H1 (cell line): ENCODE measurements at places on chromosomes 11 and 22. TPM values are rescaled to one million over a fixed set of nuclear protein-coding genes. Genes with fewer than 3 reads are reported as not detected.

DNA sequence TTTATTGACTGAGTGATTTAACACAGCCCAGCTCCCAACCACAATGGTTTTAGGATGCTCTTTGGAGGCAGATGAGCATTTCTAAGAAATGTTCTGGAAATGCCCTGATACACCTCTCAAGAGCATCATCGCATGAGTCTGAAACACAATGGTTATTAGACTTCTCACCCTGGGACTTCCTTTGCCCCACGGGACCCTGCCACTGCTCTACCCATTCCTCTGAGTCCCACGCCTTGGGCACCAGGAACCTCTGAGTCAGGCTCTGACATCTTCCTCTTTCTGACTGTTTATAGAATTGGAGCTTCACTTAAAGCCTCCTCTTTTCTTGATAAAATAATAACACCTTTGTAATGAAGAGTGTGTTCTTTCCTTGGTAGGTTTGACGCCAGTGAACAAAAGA, 85.6 kb upstream of the PARVA start:
- H3K4me3 ChIP-seq: no peak overlapping the region
- no peak overlapping the region for H3K27ac ChIP-seq
- no peaks in the 10 kb centered on the region for H3K36me3 ChIP-seq
- H3K27me3 ChIP-seq: no peaks in the 10 kb centered on the region
- DNase-seq: no peak
- no peaks in the 10 kb centered on the region for H3K4me1 ChIP-seq

DNA sequence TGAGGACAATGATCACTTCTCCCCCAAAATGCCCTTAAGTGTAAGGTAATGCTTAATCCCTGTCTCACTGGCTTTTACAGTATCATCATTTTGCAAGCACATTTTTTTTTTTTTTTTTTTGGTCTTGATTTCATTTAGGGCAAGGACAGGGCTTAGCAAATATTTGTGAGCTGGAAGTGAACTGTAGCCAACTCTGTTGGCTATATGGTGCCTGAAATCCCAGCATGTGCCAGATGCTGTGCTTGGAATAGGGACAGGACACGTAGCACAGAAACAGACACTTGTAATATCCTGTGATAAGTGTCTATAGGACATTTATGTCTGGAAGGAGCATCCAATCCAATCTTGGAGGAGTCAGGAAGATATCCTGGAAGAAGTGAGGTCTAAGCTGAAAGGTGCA, 198.3 kb downstream of the NAV2 start:
- peaks cover 18% of the 10 kb centered on the region for H3K4me1 ChIP-seq
- no peak overlapping the region for H3K27ac ChIP-seq
- no peak overlapping the region for H3K4me3 ChIP-seq
- H3K36me3 ChIP-seq: no peaks in the 10 kb centered on the region

DNA sequence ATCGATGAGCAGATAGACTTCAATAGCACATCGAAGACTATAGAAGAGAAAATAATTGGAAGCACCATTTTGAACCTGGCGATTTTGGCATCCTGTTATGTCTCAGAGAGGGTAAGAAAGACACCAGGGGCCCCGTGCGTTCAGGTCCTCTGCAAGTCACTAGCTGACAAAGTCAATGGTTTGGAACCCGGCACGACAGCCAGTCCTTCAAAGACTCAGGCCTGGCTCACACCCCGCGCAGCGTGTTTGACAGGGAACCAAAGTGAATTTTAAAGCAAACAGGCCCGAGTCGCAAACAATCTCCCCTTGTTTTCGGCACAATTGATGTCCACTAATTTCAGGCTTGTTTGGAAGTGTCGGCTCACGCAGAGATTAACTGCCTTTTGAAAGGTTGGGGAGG, 716.6 kb downstream of the BRD1 start:
- no peaks in the 10 kb centered on the region for H3K4me1 ChIP-seq
- H3K27me3 ChIP-seq: no peaks in the 10 kb centered on the region
- no peak for DNase-seq
- H3K27ac ChIP-seq: no peak overlapping the region
- no peaks in the 10 kb centered on the region for H3K36me3 ChIP-seq

LYVE1 gene
- total RNA-seq: 0.09 TPM in 1 of 2 replicates, not detected in the other

DNA sequence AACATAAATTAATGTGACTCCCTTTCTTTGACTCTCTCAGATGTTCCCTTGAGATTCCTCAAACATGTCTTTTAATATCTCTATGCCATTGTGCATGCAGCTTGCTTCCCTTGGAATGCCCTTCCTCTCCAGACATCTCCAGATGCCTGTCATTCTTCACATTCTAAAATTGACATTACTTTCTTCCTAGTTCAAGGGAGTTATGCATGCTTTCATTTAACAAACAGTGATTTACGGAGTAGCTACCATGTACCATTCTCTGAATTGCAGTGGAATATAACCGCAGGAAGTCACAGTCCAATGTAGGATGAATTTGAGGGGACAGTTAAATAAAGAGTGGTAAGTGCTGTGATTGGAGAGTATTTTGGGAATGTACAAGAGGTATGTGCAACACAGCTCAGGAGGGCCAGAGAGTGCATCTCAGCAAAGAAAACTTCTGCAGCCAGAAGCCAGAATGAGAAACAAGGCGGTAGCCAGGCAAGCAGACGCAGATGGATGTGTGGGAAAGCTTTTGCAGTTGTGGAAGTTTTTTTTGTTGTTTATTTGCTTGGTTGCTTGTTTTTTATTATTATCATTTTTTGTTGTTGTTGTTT, 18.7 kb downstream of the MMP10 start:
- no peak overlapping the region for H3K4me3 ChIP-seq
- no peak overlapping the region for H3K27ac ChIP-seq
- no peaks in the 10 kb centered on the region for H3K4me1 ChIP-seq
- no peaks in the 10 kb centered on the region for H3K36me3 ChIP-seq
- DNase-seq: no peak

- H3K27ac ChIP-seq: no peak overlapping the region
- H3K4me3 ChIP-seq: no peak overlapping the region
- no peaks in the 10 kb centered on the region for H3K36me3 ChIP-seq
- DNase-seq: no peak
Observed at GRCh38 chr11:60835534-60835846, 6.4 kb upstream of the CCDC86 start.

DNA sequence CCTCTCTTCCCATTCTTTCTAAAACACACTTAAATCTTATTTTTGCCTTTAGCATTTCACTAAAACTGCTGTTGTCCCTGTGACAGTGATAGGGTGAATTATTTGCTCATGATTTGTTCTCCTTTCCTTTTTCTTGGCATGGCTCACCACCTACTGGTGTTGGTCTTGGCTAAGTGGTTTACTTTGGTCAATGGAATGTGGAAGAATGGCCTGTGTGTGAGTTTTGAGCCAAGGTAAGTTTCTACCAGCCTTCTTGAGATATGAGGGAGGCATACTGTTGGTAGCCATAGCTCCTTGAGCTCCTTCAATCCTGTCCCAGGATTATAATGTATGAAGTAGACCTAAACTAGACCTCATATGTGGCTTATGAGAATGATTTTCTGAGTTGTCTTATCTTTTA, 506.3 kb upstream of the RAG2 start:
- H3K27ac ChIP-seq: no peak overlapping the region
- DNase-seq: no peak
- no peaks in the 10 kb centered on the region for H3K4me1 ChIP-seq
- H3K4me3 ChIP-seq: no peak overlapping the region

DNA sequence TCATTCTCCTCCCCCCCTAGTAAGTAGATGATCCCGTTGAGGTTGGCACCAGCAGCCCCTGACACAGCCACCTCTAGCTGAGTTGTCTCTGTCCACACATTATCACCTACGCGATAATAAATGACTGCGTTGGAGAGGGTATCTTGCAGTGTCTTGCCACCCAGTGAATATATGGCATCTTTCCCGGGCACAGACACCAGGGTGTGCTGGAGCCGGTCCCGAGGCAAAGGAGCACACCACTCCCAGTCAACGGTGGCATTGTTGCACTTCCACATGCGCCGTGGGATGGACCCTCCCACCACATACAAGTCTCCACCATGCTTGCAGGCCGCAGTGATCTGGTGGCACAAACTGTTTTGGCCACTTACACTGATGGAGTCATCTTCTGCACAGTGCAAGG, 5.4 kb downstream of the KBTBD4 start:
- peaks cover 11% of the 10 kb centered on the region for H3K36me3 ChIP-seq
- no peaks in the 10 kb centered on the region for H3K27me3 ChIP-seq
- DNase-seq: no peak
- H3K4me3 ChIP-seq: no peak overlapping the region
- H3K27ac ChIP-seq: no peak overlapping the region

ANGPTL5 gene
- not detected in 2 replicates for total RNA-seq
